Heart left ventricle (tissue), 16 donors: ENCODE measurements at places on chromosomes 7 and 10. TPM values are rescaled to one million over a fixed set of nuclear protein-coding genes. Genes with fewer than 3 reads are reported as not detected.

The HTR5A gene
- total RNA-seq: not detected

The PURB gene
- total RNA-seq: 15.0 TPM

The POLR2J2 gene
- total RNA-seq: 0.79 TPM

The HMX3 gene
- not detected for total RNA-seq

The SMARCD3 gene
- 92.2 TPM for total RNA-seq

GRCh38 chr10:6089334-6090219, 743 bp downstream of the RBM17 start:
- no peaks in the 10 kb centered on the region for H3K36me3 ChIP-seq
- DNase-seq: peak; percentile 29
- peaks cover 40% of the 10 kb centered on the region for H3K4me1 ChIP-seq
- H3K27ac ChIP-seq: peak overlapping the region; percentile 95
- H3K4me3 ChIP-seq: peak overlapping the region; percentile 94
- no peaks in the 10 kb centered on the region for H3K27me3 ChIP-seq

- no peak overlapping the region for H3K27ac ChIP-seq
- no peaks in the 10 kb centered on the region for H3K27me3 ChIP-seq
- no peaks in the 10 kb centered on the region for H3K4me1 ChIP-seq
- H3K36me3 ChIP-seq: no peaks in the 10 kb centered on the region
- no peak for DNase-seq
- H3K4me3 ChIP-seq: no peak overlapping the region
These were observed 1061.1 kb downstream of the SORCS3 start for GRCh38 chr10:105702211-105702610.

DNA sequence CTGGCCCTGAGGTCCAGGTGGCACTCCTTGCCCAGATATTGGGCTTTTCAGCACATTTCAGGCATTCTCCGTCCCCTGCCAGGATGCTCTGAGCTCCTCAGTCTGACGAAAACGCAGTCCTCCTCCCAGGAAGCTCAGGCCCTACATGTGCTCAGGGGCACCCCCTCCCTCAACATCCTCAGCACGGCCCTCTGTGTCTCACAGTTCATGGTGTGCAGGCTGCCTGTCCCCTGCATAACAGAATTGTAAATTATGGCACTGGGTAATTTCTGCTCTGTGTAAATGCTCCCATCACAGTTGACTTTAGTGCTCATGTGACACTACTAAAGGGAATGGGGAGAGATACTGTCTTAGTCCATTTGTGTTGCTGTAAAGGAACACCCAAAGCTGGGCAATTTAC, 563.8 kb downstream of the DNAJB6 start:
- no peak overlapping the region for H3K27ac ChIP-seq
- DNase-seq: no peak
- H3K36me3 ChIP-seq: no peaks in the 10 kb centered on the region
- no peak overlapping the region for H3K4me3 ChIP-seq
- peaks cover 2% of the 10 kb centered on the region for H3K27me3 ChIP-seq

DNA sequence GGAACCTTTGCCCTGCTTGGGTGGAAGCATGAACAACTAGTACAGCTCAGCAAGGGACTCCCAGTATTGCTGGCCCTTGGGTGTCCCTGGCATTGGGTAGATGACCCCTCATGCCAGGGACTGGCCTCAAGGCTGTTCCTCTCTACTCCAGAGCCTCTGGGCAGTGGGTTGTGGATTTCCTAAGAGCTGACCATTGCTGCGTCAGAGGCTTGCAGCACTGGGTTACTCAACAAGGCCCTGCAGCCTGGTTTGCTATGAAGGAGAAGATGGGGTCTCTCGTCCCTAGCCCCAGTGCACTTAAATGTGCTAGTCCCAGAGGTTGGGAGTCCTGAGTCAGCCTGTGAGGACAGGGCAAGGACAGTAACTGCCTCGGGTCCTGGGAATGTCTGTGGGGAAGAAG, 2.5 kb downstream of the VSIR start:
- H3K27me3 ChIP-seq: no peaks in the 10 kb centered on the region
- H3K27ac ChIP-seq: peak overlapping the region; percentile 98
- H3K4me1 ChIP-seq: peaks cover 86% of the 10 kb centered on the region

GRCh38 chr7:27863880-27864279, 123.9 kb downstream of the TAX1BP1 start:
- H3K27me3 ChIP-seq: no peaks in the 10 kb centered on the region
- no peak overlapping the region for H3K27ac ChIP-seq
- DNase-seq: no peak
- no peaks in the 10 kb centered on the region for H3K4me1 ChIP-seq
- H3K4me3 ChIP-seq: no peak overlapping the region

DNA sequence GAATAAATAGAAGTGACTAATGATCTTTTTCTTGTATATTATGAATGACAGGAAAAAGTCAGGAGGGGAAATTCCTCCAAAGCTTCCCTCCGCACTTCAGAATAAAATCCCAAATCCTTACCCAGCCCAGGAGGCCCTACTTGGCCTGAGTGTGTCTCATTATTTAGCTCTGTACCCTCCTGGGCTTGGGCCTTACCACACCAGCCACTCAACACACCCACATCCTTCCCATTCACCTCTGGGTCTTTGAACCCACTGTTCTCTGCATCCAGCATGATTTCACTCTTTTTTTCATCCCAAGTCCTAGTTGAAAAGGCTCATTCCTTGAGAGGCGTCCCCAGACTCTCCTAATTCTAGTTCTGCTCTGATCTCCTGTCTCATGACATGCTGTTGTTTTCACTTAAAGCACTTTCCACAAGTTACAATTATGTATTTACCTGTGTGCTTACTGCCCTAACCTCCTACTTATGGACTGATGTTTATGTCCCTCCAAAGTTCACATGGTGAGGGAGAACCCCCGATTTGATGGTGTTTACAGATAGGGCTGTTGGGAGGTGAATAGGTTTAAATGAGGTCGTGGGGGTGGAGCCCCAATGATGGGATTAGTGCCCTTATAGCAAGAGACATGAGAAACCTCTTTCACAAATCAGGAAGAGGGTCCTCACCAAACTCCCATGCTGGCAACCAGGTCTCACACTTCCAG, 6.4 kb downstream of the NOD1 start:
- DNase-seq: no peak
- no peak overlapping the region for H3K4me3 ChIP-seq
- H3K27ac ChIP-seq: peak overlapping the region; percentile 95
- peaks cover 99% of the 10 kb centered on the region for H3K4me1 ChIP-seq
- no peaks in the 10 kb centered on the region for H3K27me3 ChIP-seq

GRCh38 chr10:24622781-24623301, 100.8 kb downstream of the ARHGAP21 start:
- no peak for DNase-seq
- no peaks in the 10 kb centered on the region for H3K27me3 ChIP-seq
- H3K4me1 ChIP-seq: peaks cover 9% of the 10 kb centered on the region
- no peak overlapping the region for H3K27ac ChIP-seq
- no peak overlapping the region for H3K4me3 ChIP-seq
- H3K36me3 ChIP-seq: peaks cover 21% of the 10 kb centered on the region

GRCh38 chr10:32023264-32023663, 33.0 kb downstream of the KIF5B start:
- H3K27me3 ChIP-seq: no peaks in the 10 kb centered on the region
- no peak for DNase-seq
- H3K27ac ChIP-seq: no peak overlapping the region
- H3K36me3 ChIP-seq: peaks cover 94% of the 10 kb centered on the region
- H3K4me1 ChIP-seq: no peaks in the 10 kb centered on the region
- no peak overlapping the region for H3K4me3 ChIP-seq

- H3K27ac ChIP-seq: no peak overlapping the region
- H3K4me1 ChIP-seq: no peaks in the 10 kb centered on the region
- no peaks in the 10 kb centered on the region for H3K36me3 ChIP-seq
These were observed 56.7 kb downstream of the NPY start for GRCh38 chr7:24340727-24341126.

DNA sequence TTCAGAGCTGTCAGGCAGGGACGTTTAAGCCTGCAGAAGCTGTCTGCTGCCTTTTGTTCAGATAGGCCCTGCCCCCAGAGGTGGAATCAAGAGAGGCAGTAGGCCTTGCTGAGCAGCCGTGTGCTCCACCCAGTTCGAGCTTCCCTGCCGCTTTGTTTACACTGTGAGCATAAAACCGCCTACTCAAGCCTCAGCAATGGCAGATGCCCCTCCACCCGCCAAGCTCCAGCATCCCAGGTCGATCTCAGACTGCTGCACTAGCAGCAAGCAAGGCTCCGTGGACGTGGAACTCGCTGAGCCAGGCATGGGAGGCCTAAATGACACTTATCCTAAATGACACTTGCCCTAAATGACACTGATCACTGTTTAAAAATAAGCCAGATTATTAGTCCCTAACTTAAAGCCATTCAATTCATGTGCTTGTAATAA, 6.8 kb upstream of the ASB15 start:
- H3K4me1 ChIP-seq: no peaks in the 10 kb centered on the region
- H3K27me3 ChIP-seq: no peaks in the 10 kb centered on the region
- no peak overlapping the region for H3K27ac ChIP-seq
- H3K36me3 ChIP-seq: no peaks in the 10 kb centered on the region

DNA sequence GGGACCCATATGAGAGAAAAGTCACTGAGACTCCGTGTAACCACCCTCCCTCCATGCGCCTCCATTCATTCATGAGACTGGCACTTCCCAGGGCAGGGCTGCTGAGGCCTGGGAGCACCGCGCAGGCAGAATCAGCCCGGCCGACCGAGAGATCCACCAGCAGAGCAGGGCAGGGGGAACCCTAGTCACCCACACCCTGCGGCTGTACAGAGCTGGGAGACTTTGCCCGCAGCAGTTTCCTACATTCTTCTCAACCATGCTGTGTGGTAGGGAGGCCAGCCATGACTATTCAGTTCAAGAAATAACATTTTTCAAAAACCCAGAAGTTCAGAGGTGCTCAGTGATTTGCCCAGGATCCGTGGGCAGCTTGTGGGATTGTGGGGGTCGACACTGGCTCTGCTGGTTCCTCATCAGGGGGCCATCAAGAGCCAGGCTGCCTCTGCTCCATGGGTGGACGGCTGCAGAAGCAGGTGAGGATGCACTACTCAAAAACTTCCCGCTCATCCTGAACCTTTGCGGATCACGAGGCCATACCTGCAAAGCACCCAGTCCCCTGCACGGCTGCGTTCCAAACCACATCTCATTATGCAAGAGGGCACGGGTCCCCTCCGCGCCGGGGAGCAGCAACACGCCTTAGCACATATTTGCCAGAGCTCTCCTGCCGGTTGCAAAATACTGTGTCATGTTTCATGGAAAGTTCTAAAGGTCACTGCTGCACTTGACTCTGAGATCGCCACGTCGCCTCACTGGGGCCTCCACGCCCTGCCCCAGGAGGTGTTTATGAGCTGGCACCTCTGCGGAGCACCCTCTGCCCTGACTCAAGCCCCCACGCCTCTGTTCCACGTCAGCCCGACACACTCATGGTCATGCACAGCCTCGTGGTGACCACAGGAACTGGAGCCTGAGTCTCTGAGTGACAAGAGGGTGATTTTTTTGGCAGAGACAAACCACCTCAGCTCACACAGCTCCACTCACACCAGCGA, 132.0 kb downstream of the PRKAG2 start:
- H3K4me1 ChIP-seq: peaks cover 12% of the 10 kb centered on the region
- H3K36me3 ChIP-seq: no peaks in the 10 kb centered on the region
- H3K27me3 ChIP-seq: no peaks in the 10 kb centered on the region
- H3K27ac ChIP-seq: peak overlapping the region; percentile 72
- peak; percentile 81 for DNase-seq

DNA sequence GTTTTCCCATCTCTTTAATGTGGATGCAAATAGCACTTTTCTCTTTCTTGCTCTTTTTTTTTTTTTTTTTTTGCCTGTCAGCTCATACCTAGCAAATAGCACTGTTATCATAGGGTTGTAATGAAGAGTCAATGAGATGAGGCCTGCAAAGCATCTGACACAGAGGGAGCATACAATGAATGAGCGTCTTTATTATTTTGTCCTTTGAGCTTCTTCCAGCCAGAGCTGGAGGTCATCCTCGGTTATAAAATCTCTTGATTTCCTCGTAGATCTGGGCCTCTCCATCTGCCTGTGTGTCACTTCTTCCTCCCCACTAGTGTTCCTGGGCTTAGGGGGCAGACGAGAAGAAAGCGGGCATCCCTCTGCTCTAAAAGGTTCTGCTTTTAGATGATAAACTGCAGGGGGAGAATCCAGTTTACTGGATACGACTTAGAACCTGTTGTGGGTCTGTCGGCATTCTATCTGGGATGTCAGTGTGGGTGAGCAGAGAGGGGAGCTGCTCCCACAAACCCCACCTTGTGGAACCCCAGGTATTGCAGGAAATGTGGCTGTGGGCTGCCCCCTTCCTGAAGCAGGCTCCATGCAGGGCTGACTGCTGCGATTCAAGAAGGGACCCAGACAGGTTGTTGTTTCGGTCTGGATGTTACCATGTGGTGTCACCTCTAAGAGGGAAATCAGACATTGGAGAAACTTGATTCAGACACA, 135.8 kb upstream of the GPR26 start:
- no peak for DNase-seq
- H3K36me3 ChIP-seq: no peaks in the 10 kb centered on the region
- no peak overlapping the region for H3K27ac ChIP-seq
- no peak overlapping the region for H3K4me3 ChIP-seq
- H3K4me1 ChIP-seq: no peaks in the 10 kb centered on the region
- no peaks in the 10 kb centered on the region for H3K27me3 ChIP-seq

DNA sequence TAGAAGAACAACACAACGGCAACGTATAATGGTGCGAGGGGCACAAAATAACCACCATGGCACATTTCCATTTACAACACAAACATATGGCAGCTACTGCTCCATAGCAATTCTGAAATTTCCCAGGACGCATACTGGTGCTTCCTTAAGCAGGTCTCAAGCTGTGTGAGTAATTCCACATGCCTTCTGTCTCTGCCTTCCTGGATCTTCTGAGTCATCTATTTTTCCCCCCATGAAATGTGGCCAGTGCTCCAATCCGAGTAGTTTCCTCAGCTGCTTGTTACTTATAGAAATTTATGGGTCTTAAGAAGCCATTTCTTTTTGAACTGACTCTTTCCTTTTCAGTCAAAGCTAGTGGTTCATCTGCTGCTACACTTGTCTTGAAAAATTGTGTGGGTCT, 256.6 kb upstream of the KLF6 start:
- no peak overlapping the region for H3K4me3 ChIP-seq
- no peaks in the 10 kb centered on the region for H3K4me1 ChIP-seq
- no peaks in the 10 kb centered on the region for H3K36me3 ChIP-seq
- DNase-seq: no peak

DNA sequence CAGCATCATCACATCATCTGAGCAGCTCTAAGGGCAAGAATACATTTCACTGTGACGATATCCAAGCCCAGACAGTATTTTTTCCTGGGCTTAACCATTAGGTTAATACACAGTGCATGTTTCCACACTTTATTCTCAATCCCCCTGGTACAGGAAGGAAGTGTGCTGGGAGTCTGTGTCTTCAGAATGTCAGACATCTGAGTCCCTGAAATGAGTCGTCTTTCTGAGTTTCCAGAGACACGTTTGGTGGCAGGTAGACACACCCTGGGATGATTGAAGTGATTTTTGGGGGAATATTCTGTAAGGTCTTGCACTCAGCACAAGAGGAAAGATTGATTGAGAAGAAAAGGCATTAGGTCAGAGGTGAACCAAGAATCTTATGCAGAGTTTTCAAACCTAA, 13.1 kb upstream of the SHH start:
- no peak overlapping the region for H3K4me3 ChIP-seq
- no peaks in the 10 kb centered on the region for H3K4me1 ChIP-seq
